ENCODE measurements at places on chromosomes 1 and 21. TPM values are rescaled to one million over a fixed set of nuclear protein-coding genes. Genes with fewer than 3 reads are reported as not detected.

The RLF gene
- 33.2 TPM for total RNA-seq

The ITPKB gene
- 51.5 TPM for total RNA-seq

The GBP4 gene
- total RNA-seq, result 9.6 TPM

The ELF3 gene
- 106 TPM for total RNA-seq

The CGN gene
- total RNA-seq, result 20.6 TPM

The GREM2 gene
- total RNA-seq, result 3.9 TPM

The AMY2A gene
- not detected for total RNA-seq

The IL23R gene
- total RNA-seq, result 0.06 TPM

The UBL4B gene
- not detected for total RNA-seq

The CD48 gene
- 5.5 TPM for total RNA-seq

The KLF17 gene
- total RNA-seq, result not detected

The PLXNA2 gene
- 12.9 TPM for total RNA-seq

The ZYG11A gene
- 0.12 TPM for total RNA-seq

The C1orf116 gene
- total RNA-seq, result 13.3 TPM

The LAD1 gene
- 17.6 TPM for total RNA-seq

The BCAR3 gene
- 21.5 TPM for total RNA-seq
